ENCODE measurements at places on chromosomes 7 and 10.
A peak's percentile ranks its signal among the peaks of the same experiment; 100 is the strongest.

GRCh38 chr10:74922921-74923320 is 96.5 kb downstream of the KAT6B start:
- no peak for DNase-seq

- DNase-seq = no peak
Measured at GRCh38 chr10:71075759-71076472, 136.5 kb upstream of the UNC5B start.

- DNase-seq = no peak
Measured at GRCh38 chr7:26101361-26102151, 50.4 kb upstream of the NFE2L3 start.

- DNase-seq = no peak
Measured at GRCh38 chr10:60465801-60466200, 76.1 kb upstream of the ANK3 start.

DNA sequence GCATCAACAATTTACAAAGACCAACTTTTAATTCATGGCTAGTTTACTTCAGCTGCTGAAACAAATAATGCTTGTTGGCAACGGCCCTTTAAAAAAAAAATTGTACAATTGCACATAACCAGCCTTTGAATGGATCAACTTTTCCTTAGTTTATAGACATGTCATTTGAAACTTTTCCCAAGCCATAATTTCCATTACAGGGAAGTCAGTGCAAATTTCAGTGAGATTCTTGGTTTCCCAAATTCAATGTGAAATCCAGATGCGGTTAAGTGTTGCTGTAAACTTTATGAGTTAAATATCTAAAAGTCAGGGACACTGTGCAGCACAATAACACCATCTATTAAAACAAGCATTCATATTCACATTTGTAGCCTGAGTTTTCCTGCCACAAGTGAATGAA is 182.2 kb downstream of the JAZF1 start:
- DNase-seq = peak; percentile 57

- DNase-seq = no peak
Measured at GRCh38 chr7:137741443-137741842, 105.3 kb downstream of the DGKI start.

DNA sequence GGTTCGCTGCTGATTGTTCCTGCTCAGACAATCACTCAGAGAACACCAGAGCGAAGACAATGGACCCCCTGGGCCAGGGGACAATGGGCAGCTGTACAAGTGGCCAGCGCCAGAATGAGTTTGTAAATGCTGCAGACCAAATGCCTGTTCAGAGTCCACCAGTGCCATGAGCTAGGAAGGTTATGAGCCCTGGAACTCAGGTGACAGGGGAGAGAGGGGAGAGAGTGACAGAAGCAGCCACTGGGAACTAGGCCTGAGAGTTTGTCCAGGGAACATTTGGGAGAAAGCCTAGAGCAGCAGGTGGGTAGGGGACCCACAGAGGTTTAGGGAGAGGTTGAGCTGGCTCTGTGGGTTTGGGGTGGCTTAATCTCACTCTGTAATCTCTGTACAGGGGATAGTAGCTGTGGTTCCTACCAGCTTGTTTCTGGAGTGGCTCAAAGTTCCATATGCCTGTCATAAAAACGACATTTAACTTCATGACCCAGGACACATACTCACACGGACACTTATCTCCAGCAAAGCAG is 60.4 kb downstream of the C10orf105 start:
- no peak for DNase-seq
